ENCODE measurements at places on chromosomes 5 and 9.

DNA sequence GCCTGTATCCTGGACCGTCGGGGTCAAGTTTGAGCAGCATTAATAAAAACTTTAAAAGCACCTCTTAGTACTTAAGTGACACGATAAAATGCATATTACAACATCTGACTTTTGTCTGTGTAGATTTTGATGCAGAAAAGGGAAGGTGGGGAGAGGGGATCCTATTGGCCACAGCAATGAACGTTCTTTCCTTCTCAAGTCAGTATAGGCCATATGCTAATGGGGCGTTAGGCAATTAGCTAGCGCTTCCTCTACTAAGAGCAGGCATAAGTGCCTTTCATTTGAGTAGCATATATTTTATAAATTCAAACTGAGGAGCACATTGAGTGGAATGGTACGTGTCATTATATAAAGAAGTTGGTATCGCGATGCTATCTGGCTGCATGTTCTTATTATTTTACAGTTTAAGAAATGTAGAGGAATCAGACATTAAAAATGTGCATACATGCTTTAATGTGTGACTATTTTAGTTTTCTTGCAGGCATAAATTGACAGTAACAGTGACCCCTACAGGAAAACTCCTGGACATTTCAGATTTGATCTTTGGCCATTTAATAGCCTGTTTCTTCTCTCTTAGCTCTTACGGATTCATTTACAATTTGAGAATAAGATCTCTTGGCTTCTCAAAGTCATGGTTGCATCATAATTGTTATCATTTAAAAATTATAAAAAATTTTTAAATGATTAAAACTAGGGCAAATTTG is 1.1 kb upstream of the GNA14 start:
- peak; percentile 65 for DNase-seq

- no peak for DNase-seq
Measured at GRCh38 chr5:91977579-91977978, 594.5 kb upstream of the ARRDC3 start.

DNA sequence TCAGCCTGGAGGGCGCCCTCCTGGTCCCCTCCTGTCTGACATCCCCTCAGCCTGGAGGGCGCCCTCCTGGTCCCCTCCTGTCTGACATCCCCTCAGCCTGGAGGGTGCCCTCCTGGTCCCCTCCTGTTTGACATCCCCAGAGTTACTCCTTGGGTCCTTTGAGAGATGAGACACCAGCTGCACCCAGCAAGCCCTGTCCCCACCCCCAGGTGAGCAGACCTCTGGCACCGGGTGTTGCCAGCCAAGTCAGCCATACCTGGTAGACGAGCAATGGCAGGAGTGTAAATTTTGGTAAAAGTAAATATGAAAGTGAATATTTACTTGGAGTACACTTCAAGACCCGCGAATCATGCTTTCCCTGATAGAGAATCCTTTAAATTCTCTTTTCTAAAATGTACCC is 25.4 kb downstream of the EXOC3 start:
- DNase-seq, result no peak

DNA sequence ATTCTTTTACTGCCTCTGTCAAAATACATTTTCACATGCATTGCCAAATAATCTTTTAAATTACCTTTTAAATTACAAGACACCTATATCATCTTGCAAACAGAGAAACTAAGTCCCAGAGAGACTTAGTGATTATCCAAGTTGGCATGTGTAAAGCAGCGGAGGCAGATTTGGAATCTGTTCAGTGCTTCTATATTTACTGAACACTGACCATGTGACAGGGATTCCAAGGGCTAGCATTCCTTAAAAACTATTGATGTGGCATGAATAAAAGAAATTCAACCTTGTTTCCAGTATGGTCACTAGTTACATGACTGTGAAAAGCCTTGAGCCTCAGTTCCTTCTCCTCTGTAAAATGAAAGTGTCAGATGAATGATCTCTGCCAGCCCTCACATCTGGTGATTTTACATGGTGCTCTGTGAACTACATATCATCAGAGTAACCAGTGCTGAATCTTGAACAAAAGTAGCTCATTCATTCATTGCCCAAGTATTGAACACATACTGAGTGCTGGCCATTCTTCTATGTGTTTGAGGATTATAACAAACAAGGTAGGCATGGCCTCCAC is 71.9 kb upstream of the PPP1R2B start:
- DNase-seq, result no peak

DNA sequence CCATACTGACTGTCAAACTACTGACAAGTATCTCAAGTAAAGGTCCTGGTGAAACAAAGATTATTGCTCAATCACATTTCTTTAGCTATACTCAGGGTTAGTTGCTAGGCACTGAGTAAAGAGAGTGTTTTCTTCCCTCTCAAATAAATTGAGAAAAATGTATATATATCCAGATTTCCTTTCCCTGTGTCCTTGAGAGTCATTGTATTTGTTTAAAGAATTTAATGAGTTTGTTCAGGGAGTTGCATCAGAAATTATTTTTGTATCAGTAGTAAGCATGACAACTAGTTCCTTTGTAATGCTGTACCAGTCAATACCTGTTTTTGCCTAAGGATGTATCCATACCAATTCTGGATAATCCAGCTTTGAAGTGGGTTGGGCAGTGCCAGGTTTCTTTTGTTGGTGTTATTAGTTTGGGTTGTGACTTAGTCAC is 3.2 kb upstream of the ANKHD1 start:
- DNase-seq, result no peak

DNA sequence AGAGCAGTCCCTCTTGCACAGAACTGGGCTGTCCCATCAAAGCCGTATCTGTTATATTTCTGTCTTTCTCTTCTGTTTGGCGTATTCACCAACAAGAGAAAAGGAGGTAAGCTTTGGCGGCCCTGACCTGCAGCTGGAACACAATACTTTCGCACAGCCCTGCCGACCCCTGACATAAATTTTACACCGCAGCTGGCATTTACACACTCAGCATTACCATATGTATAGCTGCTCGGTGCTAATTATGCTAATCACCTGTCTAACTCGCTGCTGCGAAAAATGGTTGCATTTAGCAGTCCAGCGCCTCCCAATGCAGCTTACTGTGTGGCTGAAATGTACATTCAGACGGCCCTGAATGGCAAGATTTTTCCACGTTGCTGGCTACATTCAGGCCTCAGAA is 20.8 kb downstream of the PTCH1 start:
- DNase-seq, result no peak

DNA sequence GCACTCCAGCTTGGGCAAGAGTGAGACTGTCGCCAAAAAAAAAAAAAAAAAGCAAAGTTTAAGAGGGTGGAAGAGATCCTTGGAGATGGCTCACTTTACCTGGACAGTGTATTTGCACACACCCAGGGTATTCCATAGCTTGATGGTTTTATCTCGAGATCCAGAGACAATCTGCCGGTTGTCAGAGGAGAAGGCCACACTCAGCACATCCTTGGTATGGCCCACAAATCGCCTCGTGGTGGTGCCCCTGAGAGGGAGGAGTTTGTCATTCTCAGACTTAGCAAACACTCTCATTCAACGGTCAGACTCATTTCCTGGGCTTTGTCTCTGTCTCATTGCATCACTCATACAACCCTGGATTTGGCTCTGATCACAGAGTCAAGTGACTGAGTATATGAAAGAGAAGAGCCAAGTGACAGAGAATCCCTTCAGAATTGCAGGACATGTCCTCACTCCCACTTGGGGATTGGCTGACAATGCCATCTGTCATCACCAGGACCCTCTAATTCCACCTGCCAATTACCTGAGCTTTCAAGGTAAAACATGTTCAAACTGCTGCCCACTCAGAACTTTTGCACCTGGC is 2.2 kb downstream of the RACK1 start:
- DNase-seq, result peak; percentile 92

DNA sequence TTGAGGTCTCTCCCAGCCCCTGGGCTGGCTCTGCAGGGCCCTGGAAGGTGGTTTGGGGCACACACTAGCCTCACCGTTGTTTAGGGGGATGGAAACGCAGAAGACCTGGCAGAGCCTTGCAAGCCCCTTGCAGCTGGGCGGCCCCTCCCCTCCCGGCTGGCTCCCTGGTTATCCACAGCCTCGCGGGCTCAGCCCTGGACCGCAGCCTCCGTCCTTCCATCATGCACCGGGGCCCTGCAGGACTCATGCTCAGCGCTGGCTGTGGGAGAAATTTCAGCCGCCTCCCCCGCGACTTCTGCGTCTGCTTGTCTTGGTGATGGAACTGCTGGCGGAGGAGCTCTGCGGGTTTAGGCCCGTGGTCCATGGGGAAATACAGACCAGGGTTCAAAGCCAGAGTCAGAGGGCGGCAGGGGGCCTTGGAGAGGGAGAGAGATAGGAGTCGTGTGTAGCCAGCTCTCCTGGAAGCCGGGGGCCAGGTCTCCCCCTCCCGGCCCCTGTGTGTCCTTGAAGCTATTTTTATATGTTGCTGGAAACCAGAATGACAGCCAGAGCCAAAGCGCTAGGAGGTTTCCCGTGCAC is 75.8 kb upstream of the IER5L start:
- no peak for DNase-seq

- DNase-seq, result no peak
Measured at GRCh38 chr5:15791274-15791673, 291.3 kb downstream of the FBXL7 start.

DNA sequence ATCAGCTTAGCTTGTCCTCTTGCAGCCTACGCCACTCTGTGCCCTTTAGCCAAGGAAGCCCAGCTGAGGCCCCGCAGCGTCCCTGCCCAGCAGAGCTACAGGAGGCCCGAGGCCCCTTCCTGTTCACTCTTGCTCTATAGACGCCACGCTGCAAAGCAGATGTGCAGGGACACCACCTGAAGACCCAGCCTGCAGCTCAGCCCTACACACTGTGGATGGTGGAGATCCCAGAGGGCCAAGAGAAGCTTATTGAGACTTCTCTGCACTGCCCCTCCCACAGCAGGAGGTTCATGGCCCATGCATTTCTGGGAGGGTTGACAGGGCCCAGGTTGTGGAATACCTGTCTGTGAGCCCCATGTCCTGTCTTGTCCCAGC is 33.6 kb downstream of the IRF1 start:
- DNase-seq, result no peak

DNA sequence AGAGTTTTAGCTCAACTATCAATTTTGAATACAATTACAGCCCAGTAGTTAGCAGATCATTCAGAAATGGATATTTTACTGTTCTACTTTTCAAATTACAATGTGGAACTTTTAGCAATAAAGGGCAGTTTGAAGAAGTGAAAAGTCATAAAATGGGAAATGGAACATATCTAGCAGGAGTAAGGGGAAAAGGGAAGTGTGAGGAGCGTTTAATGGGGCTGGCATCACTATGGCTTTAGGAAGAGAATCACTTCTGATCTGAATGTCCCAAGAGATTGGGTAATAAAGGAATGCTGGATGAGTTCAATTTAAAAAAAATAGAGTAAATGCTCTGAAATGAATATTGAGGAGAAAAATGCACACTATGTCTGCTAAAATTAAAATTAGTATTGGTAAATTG is 77.4 kb downstream of the ATPSCKMT start:
- no peak for DNase-seq

DNA sequence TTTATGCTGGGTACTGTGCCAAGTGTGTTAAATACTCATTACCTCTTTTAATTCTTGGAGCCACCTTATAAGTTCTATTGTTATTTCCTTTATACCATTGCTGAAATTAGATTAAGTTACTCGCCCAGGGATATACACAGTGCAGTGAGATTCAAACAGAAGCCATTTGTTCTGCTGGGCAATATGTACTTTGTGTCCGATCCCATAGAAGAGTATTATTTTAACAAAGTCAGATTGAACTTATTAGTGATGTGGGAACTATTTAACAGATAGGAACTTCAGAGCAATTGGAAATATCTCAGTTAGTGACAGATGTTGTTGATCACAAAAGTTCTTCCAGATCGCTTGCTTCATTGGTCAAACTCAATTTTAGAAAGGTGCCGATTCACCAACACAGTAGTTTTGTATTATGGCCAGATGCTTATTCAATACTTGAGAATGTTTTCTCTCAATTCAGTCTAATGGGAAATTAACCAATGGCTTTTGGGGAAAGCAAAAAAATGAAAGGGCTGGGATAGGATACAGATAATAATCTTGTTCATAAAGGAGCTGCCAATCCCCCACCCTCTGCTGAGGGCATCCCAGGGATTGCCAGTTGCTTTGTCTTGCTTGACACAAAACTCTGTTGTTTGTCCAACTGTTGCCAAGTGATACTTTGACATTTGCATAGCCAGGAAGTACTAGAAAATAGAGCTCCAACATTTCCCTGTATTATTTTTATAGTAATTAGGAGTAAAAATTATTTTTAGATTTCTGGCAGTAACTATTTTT is 94.8 kb upstream of the SEMA6A start:
- no peak for DNase-seq

DNA sequence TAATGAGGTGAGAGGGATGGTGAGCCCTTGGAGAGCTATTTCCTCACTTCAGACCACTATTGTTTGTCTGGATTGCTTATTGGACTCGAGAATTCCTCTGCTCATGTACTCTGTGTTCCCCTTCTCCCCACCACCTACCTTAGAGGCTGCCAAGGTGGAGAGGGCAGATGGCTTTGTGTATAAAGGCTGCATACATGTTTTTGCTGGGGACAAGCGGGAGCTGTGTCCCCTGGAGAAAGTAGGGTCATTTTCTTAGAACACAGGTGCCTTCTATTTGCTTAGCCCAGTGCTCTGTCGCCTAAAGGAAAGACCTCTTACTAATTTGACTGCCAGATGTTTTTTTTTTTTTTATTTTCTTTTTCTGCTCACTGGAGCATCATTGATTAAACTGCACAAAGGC is 29.7 kb downstream of the RASGRF2 start:
- no peak for DNase-seq

DNA sequence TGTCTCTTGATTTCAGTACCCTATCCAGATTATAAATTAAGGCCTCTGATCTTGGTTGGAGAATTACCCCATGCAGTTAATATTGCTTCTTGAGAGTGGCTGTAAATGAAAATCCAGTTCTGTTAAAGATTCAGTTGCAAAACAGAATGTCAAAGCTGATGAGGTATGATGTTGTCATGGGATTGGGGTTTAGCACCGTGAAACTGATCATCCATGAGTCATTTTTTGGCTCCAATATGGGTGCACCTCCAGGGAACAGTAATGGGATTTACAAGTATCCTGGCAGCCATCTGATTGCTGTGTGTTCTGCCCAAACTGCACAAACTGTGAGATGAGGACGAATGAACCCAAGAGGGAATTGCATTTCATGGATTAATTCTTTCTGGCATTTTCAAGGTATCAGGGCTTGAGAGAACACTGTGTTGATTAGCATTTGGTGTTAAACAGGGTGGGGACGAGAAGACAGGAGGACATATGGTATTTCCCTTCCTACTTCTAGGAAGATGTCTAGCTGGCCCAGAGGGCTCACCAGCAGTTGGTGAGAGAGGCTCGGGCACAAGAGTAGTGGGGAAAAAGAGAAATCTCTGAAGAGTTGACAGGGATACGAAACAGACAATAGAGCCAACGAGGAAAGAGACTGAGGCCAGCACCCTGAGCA is 214.7 kb downstream of the GAS1 start:
- DNase-seq, result no peak

GRCh38 chr9:95940265-95940664 is 64.8 kb downstream of the ERCC6L2 start:
- DNase-seq, result no peak

Measured in kidney capillary endothelial cell (primary cell).